Gastrocnemius medialis (tissue), 4 donors: ENCODE measurements at places on chromosomes 7 and 10. TPM values are rescaled to one million over a fixed set of nuclear protein-coding genes. Genes with fewer than 3 reads are reported as not detected.

ZNRF2 gene
- total RNA-seq = 9.6 TPM

PCDH15 gene
- total RNA-seq = not detected

PAX4 gene
- total RNA-seq = not detected

HOXA9 gene
- 30.3 TPM for total RNA-seq

GRIFIN gene
- not detected for total RNA-seq

ZNF735 gene
- not detected for total RNA-seq

MBL2 gene
- total RNA-seq = 0.11 TPM

TMEM184A gene
- 1.3 TPM for total RNA-seq

AVPI1 gene
- 2.1 TPM for total RNA-seq

CTAGE8 gene
- total RNA-seq = 0.10 TPM

PLAU gene
- total RNA-seq = 0.83 TPM

OR2A1 gene
- not detected for total RNA-seq

CARD11 gene
- not detected for total RNA-seq

MAT1A gene
- total RNA-seq = 1.3 TPM

JCAD gene
- total RNA-seq = 6.0 TPM

AGAP5 gene
- total RNA-seq = 2.3 TPM

C7orf25 gene
- total RNA-seq = 4.6 TPM

USP6NL gene
- 6.2 TPM for total RNA-seq

GIMAP7 gene
- 7.4 TPM for total RNA-seq

CHST12 gene
- 13.1 TPM for total RNA-seq

ADAM12 gene
- total RNA-seq = not detected

STRIP2 gene
- 14.3 TPM for total RNA-seq

ATRNL1 gene
- 1.6 TPM for total RNA-seq

AKR1C1 gene
- 210 TPM for total RNA-seq

CTTNBP2 gene
- 1.5 TPM for total RNA-seq

PSD gene
- total RNA-seq = 0.35 TPM

TUBB8 gene
- not detected for total RNA-seq

CC2D2B gene
- total RNA-seq = 0.13 TPM

RPEL1 gene
- total RNA-seq = not detected

OR6V1 gene
- not detected for total RNA-seq

GPAM gene
- total RNA-seq = 4.3 TPM

PTF1A gene
- total RNA-seq = not detected

CFAP46 gene
- total RNA-seq = 13.3 TPM

LSM5 gene
- total RNA-seq = 15.5 TPM

TMEM178B gene
- 1.7 TPM for total RNA-seq

CFAP69 gene
- total RNA-seq = not detected
